ENCODE measurements at places on chromosomes 2 and 18.

GRCh38 chr2:162914161-162914560 is 75.6 kb upstream of the KCNH7 start:
- no peak for DNase-seq

DNA sequence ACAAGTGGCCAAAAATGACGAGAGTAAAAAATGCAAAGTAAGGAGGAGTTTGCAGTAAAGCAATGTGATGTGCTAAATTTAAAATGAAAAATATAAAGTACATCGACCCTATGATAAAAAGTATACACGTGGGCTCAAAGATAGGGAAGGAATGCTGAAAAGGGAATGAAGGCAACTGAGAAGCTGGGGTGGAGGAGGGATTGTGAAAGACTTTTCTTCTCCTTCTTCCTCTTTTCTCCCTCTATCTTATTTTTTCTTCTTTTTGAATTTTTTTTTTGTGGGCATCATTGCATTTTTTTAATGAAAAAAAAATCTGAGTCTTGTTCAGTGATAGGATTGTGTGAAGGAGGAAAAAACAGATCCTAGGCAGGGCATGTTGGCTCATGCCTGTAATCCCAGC is 57.6 kb upstream of the STK17B start:
- DNase-seq: no peak

DNA sequence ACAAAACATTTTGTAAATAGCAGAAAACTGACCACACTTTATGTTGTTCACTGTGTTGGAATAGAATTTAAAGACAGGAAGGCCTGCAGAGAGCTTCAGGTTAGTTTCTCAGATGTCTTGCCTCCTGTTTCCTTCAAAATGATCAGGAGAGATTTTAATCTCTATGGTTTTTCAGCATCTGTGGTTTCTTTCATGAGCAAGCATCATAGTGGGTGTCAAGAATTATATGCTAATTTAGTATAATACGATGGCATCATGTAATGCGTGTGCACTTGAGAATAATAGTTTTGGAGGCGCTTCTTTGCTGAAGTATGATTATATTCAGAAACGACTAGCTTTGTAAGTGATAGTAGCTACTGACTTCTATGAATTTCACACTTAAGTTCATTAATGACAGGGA is 149.9 kb downstream of the PLCL1 start:
- DNase-seq: no peak

- no peak for DNase-seq
Observed at GRCh38 chr2:33051586-33052360, 105.0 kb downstream of the LTBP1 start.

DNA sequence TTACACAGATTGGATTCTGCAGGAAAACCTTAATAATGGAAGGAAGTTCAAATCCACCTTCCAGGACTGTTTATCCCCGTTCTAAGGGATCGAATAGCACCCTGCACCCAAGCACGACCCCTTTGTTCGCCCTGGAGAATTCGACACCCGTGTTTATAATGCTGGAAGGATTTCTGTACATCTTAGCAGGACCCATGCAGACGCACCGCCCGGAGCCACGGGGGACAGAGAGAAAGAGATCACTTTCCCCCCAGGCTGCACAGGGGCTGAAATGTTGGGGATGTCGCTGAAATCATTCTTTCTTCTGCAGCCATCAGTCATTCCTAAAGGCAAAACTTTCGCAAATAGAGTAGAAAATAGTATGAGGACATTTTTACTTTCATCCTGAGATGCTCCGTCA is 238.7 kb upstream of the SALL3 start:
- DNase-seq: no peak

- DNase-seq: no peak
Observed at GRCh38 chr18:70190529-70190928, 15.0 kb downstream of the RTTN start.

DNA sequence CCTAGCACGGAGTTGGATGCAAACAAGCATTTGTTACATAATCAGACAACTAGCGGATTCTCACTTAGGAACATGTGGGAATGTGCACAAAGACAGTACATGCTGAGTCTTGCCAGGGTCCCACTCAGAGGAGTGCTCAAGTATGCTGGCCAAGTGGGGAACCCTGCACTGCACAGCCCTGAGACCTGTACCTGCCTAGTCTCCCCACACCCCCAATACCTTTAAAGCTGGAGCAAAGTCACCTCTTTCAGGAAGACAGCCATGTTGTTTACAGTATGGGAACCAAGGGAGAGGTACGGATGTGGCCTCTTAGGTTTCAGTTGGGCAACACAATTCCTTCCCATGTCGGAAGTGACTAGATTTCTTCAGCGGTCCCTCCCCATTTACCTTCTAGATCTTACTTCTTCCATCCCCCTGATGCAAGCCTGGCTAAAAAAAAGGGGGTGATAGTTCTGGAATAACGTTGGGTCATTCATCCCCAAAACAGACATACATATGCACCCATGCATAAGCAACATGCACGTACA is 10.7 kb downstream of the CXCR1 start:
- DNase-seq: no peak

GRCh38 chr2:20141056-20141762 is 83.7 kb downstream of the SDC1 start:
- no peak for DNase-seq

- DNase-seq: no peak
Observed at GRCh38 chr18:69870736-69871135, 76.9 kb downstream of the CD226 start.

- DNase-seq: no peak
Observed at GRCh38 chr2:989781-990467, 39.3 kb downstream of the SNTG2 start.

DNA sequence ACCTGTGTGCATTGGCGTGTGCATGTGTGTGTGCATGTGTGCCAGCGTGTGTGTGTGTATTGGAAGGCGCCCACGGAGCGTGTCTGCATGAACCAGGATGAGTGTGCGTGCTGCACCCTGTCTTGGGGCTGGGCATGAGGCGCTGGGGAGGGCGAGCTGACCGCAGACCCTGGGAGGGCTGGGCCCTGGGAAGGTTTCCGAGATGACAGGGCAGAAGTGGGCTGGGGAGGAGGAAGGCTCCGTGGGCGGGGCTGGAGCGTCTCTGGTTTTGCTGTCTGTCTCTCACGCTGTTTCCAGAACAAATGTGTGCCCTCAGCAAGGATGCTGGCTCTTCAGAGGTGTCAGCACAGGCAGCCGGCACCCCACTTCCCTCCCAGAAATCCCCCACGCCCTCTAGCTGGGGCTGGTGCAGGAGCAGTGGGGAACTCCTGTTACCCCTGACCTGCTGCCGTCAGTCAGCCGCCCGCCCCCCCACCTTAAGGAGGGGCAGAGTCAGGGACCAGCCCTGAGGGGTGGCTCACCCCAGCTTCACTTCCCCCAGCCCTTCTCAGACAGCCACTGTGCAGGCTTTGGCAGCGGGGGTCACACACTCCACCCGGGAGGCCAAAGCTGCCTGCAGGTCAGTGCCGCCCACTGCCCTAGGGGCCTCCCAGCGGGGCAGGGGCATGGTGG is at the start of gene GPR35:
TSS of gene GPR35 (plus strand) at position 531 of the 672 bp plus-strand sequence. CDS start 4,473 bp downstream, outside the sequence.
- no peak for DNase-seq

GRCh38 chr18:36518839-36519238 is 221.3 kb downstream of the FHOD3 start:
- no peak for DNase-seq

DNA sequence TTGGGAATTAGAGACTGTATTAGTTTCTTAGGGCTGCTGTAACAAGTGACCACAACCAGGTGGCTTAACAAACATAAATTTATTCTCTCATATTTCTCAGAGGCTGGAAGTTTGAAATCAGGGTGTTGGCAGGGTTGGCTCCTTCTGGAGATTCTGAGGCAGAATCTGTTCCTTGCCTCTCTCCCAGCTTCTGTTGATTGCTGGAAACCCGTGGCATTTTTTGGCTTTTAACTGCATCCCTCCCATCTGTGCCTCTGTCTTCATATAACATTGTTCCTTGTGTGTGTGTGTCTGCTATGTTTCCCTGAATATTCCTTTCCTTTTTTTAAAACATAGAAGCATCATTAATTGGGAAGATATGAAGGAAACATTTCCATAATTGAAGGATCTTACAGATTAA is 448.1 kb upstream of the DCC start:
- DNase-seq: no peak

- DNase-seq: no peak
Observed at GRCh38 chr2:237290261-237290660, 123.7 kb downstream of the COL6A3 start.

DNA sequence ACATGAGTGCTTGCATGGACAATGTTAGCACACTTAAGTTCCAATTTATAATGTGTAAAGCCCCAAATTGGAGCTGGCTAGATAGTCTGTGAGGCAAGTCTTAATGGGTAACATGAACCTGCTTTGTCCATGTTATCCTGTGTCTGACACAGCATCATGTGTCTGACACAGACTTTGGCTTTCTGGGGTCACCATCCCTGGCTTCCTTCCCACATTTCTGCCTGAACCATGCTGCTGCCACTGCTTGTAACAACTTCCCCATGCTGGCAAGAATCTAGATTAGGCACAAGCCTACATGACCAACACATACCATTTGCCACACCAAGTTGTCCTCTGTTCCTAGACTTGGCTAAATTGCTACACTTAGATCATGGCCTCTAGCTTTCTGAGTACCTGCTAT is 49.8 kb upstream of the ZBTB7C start:
- no peak for DNase-seq

DNA sequence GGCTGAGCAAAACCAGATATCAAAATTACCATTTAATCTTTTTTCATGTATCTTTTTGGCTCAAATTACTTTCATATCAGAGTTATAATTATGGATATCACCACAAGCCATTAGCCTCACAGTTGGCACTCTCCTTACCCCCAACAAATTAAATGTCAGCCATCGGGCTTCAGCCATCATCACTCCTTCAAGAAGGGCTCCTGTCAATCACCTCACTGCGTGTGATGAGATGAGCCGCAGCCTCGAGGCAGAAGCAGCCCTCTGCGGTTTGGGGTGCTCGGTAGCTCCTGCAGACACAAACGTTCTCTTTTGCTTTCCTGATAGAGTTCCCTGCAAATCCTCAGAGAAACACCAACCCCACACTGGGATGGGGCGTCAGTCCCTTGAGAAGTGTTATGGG is 94.1 kb downstream of the DNER start:
- DNase-seq: no peak

GRCh38 chr2:144474017-144474416 is 45.9 kb downstream of the ZEB2 start:
- DNase-seq: no peak

DNA sequence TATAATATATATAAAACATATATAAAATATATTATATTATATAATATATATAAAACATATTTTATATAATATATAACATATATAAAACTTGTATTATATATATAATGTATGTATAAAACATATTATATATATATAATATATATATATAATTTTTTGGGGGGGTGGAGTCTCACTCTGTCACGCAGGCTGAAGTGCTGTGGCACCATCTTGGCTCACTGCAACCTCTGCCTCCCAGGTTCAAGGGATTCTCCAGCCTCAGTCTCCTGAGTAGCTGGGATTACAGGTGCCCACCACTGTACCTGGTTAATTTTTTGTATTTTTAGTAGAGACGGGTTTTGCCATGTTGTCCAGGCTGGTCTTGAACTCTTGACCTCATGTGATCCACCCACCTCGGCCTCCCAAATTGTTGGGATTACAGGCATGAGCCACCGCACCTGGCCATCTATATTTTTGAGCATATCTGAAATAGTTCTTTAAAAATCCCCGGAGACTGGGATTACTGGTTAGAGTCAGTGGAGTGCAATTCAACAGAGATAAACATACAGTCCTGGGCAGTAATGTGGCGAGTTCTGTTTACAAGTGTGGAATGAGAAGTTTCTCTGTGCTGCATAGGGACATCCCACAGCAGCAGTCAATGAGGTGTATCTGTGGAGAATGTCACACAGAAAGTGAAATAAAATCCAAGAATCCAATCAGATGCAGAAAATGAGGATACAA is 208.4 kb downstream of the MYCN start:
- DNase-seq: no peak

- DNase-seq: peak; percentile 52
Observed at GRCh38 chr2:175180701-175181103, 808 bp downstream of the ATP5MC3 start.

DNA sequence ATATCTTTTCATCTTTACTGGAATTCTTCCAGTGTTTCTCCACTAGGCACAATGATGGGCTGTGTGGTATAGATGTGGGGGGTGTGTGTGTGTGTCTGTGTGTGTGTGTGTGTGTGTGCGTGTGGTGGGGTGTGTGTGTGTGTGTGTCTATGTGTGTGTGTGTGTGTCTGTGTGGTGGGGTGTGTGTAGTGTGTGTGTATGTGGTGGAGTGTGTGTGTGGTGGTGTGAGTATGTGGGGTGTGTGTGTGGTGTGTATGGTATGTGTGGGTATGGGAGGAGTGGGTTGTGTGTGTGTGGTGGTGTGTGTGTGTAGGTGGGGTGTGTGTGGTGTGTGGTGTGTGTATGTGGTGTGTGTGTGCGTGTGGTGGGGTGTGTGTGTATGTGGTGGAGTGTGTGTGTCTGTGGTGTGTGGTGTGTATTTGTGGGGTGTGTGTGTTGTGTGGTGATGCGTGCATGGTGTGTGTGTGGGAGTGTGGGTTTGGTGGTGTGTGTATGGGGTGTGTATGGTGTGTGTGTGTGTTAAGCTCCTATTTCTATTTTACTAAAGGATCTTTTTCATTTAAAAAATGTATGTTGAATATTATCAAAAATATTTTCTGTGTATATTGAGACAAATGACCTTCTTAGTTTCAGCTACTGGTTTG is 84.2 kb downstream of the IRS1 start:
- no peak for DNase-seq

- no peak for DNase-seq
Observed at GRCh38 chr2:167987558-167987957, 259.8 kb downstream of the STK39 start.

DNA sequence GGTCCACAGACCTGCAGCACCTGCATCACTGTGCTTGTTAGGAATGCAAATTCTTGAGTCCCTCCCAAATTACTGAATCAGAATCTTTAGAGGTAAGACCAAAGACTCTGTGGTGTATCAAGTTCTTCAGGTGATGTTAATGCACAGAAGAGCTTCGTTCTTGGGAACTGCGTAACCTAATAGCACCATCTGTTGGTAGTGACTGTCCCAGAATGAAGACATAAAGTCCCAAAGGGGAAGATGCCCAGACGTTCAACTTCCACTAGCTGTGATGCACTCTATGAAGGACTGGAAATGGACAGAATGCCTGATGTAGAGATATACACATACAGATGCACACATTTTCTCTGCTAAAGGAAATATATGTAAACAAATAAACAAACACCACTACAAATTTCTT is 576.0 kb downstream of the LRP1B start:
- DNase-seq: peak; percentile 32

GRCh38 chr2:50556934-50557575 is 474.9 kb downstream of the NRXN1 start:
- DNase-seq: no peak

DNA sequence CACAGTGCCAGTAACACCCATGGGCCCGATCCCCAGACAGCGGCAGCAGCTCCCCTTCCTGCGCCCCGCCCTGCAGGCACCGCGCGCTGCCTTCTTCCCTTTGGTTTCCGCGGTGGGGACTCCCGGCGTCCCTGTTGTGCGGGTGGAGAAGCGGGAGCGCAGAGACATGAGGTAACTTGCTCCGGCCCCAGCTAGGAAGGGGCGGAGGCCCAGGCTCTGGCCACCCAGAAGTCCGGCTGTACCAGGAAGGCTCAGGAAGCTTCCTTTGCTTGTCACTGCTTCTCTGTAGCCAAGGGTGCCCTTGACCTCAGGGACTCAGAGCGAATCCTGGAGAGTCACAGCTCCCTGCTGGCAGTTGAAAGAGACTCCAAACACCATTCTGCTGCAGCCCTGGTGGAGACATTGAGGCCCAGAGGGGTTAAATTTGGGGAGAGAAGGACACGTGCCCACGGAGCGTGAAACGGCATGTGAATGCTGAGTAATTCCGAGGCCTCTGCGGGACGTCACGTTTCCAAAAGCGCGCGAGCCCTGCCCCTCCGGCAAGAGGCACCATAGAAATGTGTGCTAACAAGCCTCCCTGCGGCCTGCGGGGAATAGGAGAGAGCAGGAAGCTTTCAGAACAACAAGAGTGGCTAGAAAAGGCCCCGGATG is 6.7 kb upstream of the ADCY3 start:
- no peak for DNase-seq

Data from NCI-H2081 (cell line).